ENCODE measurements at places on chromosomes 4 and X.

- DNase-seq, result no peak
Observed at GRCh38 chr4:168713253-168713652, 216.4 kb downstream of the PALLD start.

GRCh38 chr4:21688596-21689265 lies 259.8 kb downstream of the KCNIP4 start:
- peak; percentile 50 for DNase-seq

- no peak for DNase-seq
Observed at GRCh38 chr4:163680386-163681098, 186.1 kb downstream of the TMA16 start.

GRCh38 chr4:101475246-101475645 lies 127.9 kb upstream of the PPP3CA start:
- no peak for DNase-seq

- no peak for DNase-seq
Observed at GRCh38 chr4:42313872-42314271, 83.4 kb upstream of the SHISA3 start.

DNA sequence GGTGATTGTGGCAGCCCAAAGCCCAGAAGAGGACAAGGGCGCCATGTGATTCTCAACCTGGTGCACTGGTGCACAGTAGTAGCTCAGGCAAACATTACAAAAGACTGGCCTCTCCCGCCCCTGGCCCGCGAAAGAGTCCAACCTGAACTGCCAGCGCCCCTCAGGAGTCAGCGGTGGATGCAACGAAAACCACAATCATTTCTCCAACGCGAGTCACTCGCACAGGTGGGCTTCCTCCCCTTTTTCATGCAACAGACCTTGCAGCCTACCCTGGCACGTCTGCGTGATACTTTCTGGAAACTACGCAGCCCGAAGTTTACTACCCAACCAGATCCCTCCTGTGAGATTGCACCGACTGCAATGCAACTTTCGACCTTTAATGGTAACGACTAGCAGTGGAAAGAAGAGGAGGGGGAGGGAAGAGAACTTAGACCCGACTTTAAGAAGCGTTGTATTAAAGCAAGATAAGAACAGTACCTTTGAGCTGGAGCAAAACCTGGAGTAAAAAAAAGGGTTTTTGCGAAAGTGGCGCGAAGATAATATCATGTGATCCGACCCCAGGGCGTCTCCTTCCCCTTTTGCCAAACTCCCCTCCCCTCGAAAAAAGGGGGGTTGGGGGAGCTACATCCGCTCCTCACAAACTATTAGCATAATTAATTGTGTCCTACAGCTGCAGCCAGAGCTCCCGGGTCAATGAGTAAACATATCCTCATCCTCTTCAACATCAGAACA lies 63.3 kb upstream of the CCDC160 start:
- no peak for DNase-seq

- peak; percentile 87 for DNase-seq
Observed at GRCh38 chr4:76624241-76624681, 189.2 kb downstream of the SHROOM3 start.

DNA sequence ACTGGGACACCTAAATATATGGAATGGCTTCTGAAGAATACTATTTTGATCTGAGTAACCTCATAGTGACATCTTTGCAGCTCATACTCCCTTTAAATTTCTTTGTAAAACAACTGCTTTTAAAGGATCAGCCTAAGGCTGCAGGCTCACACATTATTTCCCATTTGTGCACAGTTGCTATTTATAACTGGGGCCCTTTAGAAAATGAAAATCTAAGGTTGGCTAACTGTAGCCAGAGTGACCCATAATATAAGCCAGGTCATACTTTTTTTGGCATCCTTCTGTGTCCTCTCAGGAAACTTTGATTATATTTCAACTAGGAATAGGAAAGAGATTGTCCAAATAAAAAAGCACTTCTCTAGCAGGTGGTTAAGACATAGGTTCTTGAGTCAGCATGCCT lies 123.6 kb upstream of the RASGEF1B start:
- DNase-seq, result no peak

DNA sequence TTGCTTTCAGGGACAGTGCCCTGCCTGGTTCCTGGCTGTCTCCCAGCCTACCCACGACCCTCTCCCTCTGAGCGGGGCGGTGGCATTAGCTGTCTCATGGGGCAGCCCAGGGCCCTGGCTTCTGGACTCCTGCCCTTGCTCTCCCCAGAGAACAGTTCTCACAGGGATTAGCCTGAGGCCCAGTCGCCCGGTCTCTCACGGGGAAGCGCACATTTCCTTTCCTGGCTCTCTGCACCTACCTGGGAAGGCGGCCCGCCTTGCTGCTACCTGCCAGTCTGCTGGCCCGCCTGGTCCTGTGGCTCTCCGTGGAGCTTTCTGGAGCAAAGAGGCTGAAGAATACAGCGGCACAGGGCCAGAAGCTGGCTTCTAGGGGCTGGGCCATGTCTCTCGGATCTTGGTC lies 128.4 kb downstream of the FHDC1 start:
- no peak for DNase-seq

DNA sequence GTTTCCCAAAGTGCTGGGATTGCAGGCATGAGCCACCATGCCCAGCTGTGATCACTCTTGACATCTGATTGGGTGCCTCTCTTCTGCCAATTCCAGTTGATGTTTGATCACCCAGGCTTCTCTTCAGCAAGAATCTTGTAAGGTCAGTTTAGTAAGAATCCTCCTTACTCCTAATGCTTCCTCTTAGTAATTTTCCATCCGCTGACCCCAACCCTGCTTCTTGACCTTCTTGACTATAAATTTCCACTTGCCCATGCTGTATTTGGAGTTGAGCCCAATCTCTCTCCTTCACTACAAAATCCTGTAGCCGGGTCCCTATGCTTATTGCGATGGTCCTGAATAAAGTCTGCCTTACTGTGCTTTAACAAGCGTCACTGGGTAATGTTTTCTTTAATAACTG lies 75.4 kb downstream of the DDIT4L start:
- DNase-seq, result no peak

DNA sequence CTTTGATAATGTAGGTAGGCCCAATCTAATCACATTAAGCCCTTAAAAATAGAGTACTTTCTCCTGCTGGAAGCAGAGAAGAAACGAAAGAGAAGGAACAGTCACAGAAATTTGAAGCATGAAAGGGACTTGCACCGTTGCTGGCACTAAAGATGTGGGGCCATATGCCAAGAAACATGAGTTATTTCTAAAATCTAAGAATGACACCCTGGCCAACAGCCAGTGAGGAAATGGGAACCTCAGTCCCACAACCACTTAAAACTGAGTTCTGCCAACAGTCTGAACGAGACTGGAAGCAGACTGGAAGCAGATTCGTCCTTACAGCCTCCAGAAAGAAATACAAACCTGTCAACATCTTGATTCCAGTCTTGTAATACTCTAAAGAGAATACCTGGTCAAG lies 70.1 kb downstream of the CENPC start:
- DNase-seq, result no peak

- peak; percentile 61 for DNase-seq
Observed at GRCh38 chr4:138910195-138910913, 105.2 kb upstream of the NOCT start.

DNA sequence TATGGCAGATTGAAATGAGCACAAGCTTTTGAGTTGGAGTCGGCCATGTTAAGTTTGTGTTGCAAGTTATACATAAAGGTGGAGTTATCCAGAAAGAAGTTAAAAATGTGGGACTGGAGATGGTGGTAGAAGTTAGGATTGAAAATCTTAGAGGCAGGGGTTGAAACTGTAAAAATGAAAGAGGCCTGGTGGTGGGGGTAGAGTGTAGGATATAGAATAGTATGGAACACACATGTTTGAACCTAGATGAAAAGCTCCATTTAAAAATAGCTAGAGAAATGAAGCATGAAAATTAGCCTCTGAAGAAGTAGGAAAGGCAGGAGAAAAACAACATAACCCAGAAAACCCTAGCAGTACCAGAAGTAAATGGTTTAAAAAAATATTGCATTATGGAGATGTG lies 131.8 kb upstream of the ENPEP start:
- peak; percentile 4 for DNase-seq

- no peak for DNase-seq
Observed at GRCh38 chr4:156052116-156052515, 98.5 kb upstream of the CTSO start.

DNA sequence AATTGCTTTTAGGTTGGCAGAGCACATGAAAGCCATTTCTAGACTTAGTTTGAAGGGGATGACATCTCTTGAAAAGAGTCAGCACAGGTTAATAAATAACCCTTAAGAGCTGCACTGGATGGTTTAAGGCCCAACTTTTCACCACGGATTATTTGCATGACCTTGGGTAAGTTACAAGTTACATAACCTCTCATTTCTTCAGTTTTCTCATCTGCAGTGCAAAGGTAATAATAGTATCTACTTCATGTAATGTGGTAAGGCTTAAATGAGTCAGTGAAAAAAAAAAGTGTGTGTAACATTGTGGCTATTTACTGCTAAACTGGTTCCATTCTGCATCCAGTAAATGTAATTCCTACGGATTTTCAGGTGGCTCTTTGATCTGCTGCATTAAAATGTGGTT lies 715.8 kb downstream of the CCSER1 start:
- peak; percentile 12 for DNase-seq

GRCh38 chrX:105167233-105167632 lies 53.3 kb downstream of the TEX13A start:
- DNase-seq, result peak; percentile 6

DNA sequence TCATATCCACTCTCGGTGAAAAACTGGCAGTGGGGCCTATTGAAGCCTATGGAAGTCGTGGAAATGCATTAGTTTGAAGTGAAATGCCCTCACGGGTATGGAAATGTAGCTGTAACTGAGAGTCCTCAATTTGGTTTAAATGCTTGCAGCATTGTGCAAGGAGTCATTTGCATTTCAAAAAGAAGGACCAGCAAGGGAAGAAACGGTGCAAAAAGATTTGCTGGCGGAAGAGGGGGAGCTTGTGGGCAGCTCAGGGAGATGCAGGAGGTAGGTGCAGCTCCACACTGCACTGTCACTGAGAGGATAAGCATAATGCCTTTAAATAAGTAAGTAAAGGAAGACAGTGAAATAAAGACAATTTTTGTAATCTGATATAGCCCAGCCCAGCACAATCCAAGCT lies 400.4 kb upstream of the DIPK2B start:
- no peak for DNase-seq

- no peak for DNase-seq
Observed at GRCh38 chr4:141467225-141467624, 169.2 kb upstream of the IL15 start.

GRCh38 chr4:172553216-172553615 lies 615.4 kb upstream of the GALNT7 start:
- no peak for DNase-seq

- DNase-seq, result no peak
Observed at GRCh38 chr4:42142591-42142990, 9.9 kb downstream of the BEND4 start.

DNA sequence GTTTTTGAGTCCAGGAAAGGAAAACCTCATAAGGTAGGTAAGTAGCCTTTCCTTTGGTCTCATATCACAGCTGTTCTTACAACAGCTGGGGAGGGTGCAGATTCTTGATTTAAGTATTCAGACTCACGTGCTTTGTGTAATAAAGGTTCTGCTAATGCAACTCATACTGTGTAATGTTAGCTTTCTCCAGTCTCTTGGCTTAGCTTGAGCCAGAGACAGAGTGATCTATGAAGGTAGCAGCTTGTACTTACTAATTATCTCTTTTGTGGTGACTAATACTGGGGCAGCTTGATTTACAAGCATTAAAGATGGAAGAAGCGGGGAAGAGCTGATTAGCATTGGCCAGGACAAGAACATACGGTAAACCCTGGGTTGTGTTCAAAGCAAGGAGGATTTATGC lies 80.3 kb downstream of the LNX1 start:
- DNase-seq, result no peak

DNA sequence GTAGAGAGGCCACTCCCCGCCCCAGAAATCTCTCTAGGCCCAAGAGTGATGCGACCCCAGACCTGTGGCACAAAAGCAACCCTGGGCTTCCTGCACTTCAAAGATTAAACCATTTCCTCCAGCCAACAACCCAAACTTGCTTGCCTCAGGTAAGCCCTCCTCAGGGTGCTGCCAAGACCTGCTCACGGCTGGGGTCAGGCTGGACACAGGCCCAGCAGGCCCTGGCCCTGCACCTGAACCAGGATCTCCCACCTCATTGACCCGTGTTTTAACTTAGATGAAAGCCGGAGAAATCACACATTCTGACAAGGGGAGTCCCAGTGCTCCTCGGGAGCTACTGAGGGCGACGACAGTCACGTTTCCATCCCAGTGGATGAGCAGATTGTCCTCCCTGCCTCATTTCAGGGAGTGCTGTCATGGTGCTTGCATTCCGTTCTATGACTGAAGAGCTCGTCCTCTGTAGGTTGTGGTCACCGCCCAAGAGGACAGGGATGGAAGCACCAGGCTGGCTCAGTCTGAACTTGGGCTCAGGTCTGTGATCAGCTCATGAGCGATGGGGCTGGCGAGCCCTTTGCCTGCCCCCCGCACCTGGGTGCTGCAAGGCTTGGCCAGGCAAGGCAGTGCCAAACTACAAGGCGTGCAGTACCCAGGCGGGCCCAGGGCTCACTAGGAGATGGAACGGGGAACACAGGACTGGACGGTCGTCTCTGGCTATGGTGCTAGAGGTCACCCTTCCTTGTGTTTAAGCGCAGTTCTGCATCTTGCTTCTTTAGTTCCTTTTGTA lies 25.9 kb downstream of the WDR1 start:
- no peak for DNase-seq

DNA sequence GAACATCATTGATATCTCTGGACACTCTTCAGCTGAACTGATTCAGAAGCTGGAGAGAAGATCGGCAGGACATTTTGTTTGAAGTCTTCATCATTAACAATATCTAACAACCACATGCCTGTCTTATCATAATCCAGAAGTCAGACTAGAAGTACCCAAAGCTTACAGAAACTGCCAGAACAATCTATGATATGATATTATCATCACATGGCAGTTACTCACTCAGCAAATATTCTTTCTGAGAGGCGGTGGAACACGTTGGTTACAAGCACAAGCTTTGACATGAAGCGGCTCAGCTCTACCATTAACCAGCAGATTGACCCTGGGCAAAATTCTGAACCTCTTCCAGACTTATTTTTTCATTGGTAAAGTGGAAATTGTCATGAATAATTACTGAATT lies 69.4 kb upstream of the KIT start:
- peak; percentile 7 for DNase-seq

DNA sequence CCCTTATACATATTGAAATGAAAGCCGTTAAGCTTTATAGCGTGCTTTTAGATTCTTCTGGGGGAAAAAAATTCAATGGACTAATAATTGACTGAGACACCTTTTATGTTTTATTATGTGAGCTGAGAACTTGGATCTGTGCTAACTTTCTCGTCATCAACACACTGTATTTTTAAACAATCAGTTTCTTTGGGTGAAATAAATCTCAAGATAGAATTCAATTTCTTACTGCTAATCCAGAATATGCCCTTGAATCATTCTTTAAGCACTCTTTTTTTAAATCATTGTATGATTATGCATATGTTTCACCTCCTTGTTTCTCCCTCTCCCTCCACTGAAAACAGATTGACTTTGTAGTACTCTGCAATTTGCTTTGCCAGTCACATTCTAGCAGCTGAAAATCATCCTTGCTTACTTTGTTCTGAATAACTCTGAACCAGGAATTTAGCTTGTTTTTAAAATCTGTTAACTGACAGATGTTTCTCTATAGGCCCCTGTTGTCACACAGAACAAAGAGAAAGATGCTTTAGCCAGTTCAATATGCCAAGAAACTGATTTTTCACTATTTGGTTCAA lies 81.5 kb downstream of the SLIT2 start:
- no peak for DNase-seq

- no peak for DNase-seq
Observed at GRCh38 chr4:159722052-159722451, 619.2 kb downstream of the RAPGEF2 start.

GRCh38 chr4:108264693-108265092 lies 96.0 kb upstream of the LEF1 start:
- no peak for DNase-seq

- no peak for DNase-seq
Observed at GRCh38 chrX:17527922-17528321, 152.9 kb downstream of the NHS start.

Measured in iris pigment epithelial cell (primary cell).